NCI-H1694 (cell line): ENCODE measurements at places on chromosomes 6 and 20.

- no peak for DNase-seq
Observed at GRCh38 chr6:168212362-168212761, 107.2 kb downstream of the DACT2 start.

- no peak for DNase-seq
Observed at GRCh38 chr6:51972659-51973058, 114.8 kb downstream of the PKHD1 start.

DNA sequence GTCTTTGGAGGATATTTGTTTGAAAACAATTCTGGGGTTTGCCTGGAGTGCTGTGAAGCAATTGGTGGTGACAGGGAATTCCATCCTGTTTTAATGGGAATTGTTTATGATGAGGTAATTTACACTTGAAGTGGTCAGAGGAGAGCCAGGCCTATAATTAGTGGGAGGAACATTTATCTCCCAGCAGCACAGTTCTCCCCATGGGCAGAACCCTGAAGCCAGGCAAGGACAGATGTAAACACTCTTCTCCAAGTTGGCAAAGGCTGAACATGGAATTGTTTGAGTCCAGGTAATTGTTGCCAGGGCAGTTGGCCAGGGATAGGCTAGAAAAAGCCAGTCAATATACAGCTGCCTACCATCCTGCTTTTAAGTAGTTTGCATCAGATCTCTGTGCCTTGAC is 789.7 kb downstream of the FRK start:
- DNase-seq, result no peak

- DNase-seq, result peak; percentile 82
Observed at GRCh38 chr6:139474145-139475108, 100.0 kb upstream of the CITED2 start.

GRCh38 chr6:6037179-6037578 is 30.5 kb upstream of the NRN1 start:
- no peak for DNase-seq

DNA sequence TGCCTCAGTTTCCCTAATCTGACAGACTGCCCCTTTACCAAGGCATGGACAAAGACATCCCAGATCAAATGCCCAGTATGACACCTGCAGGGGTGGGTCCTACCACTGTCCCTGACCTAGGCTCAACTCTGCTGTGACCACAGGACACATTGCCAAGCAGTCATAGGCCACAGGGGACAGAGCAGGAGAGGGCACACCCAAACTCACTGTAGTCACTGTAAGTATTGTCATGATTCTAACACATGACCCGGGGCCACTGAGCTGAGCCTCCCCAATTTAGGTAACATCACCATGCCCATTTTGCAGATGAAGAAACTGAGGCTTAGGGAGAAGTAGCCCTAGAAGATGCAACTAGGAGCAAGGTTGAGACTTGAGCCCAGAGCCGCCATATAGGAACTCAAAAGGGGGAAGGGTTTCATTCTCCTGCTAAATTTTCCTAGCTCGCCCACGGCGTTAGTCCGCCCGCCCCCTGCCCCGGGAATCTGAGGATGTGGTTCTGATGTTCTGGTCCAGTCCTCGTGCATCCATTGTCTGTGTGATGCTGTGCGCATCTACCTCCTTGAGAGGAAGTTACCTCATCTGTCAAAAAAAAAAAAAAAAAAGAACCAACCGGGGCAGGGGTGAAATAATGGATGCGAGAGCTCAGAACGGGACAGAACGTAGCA is 44.8 kb downstream of the PMEPA1 start:
- DNase-seq, result no peak

- DNase-seq, result no peak
Observed at GRCh38 chr6:87808005-87808757, 106.1 kb upstream of the AKIRIN2 start.

DNA sequence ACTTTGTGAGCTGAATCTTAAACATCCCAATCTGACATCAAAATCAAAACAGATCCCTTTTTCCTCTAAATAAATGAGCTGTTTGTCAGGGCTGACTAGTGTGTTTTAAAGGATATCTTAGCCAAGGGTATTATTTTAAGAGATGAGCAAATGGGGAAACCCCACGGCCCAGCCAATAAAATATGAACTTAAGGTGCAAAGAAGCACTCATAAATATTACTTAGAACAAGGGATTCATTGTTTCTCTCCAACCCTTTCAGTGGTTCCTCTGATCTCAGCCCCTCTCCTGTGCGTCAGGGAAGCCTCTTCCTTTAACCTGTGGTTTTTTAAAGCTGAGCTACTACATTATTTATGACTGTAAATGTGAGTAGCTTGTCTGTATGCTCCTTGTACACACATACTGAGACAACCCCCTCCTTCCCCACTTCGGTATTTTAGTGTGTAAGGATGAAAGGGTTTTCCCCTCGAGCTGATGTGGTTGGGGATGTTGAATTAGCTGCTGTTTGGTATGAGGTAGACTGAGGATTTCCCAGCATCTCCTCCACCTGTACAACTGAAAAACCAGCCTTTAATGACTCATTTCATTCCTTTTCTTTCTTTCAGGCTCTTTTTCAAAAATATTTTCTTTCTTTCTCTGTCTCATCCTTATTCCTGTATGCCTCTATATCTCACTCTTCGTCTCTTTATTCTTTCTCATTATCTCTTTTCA is 6.5 kb downstream of the BMP5 start:
- no peak for DNase-seq

DNA sequence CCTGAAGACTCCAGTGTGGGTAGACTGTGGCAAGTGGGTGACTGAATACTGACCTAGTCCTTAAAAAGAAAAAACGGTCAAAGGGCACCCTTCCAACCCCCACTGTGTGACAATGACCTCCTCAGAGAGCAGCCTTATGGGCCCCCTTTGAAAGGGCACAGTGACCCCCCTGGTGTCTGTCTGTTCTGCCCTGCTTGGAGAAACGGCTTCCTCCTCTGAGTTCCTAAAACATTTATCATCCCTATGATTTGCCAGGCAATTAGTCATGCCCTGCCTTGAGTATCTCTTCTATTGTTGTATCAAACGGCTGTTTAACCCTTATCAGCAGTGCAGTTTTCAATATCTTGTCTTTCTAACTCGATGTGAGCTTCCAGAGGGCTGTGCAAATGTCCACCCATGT is 21.0 kb upstream of the STX16 start:
- DNase-seq, result no peak

DNA sequence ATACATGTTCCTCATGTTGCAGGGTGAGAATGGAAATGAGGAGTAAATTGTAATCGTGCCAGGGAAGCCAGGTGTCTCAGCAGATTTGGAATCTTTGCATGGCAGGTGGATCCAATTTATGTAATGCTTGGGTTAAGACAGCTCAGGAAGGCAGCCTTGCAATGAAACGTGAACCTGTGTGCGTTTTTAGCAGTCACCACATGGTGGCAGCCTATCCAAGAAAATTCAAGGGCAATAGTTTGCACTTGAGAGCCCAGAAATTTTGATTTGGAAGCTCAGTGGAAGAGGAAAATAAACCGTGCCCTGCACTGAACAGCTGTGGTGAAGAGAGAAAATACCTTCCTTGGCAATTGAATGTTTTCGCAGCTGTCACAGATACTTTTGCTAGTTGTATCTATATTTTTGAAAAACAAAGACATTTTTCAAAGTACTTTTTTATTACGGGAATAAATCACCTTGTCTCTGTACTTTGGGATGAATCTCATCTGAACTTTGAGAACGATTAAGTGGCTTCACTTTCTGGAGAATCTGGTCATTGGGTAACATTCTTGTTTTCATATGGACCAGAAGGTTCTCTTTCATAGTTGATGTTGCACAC is 26.5 kb downstream of the MTHFD1L start:
- DNase-seq, result peak; percentile 85

GRCh38 chr6:106538145-106538544 is 91.2 kb downstream of the RTN4IP1 start:
- DNase-seq, result no peak

- no peak for DNase-seq
Observed at GRCh38 chr6:146981981-146982380, 222.2 kb upstream of the STXBP5 start.
